Stimulated activated CD4-positive, alpha-beta T cell treated with anti-CD3 and anti-CD28 coated beads, Interleukin-1b, Interleukin-23, amount 100 ng/mL, for 1 hour (primary cell): ENCODE measurements at places on chromosomes 12 and 14.
A peak's percentile ranks its signal among the peaks of the same experiment; 100 is the strongest.

DNA sequence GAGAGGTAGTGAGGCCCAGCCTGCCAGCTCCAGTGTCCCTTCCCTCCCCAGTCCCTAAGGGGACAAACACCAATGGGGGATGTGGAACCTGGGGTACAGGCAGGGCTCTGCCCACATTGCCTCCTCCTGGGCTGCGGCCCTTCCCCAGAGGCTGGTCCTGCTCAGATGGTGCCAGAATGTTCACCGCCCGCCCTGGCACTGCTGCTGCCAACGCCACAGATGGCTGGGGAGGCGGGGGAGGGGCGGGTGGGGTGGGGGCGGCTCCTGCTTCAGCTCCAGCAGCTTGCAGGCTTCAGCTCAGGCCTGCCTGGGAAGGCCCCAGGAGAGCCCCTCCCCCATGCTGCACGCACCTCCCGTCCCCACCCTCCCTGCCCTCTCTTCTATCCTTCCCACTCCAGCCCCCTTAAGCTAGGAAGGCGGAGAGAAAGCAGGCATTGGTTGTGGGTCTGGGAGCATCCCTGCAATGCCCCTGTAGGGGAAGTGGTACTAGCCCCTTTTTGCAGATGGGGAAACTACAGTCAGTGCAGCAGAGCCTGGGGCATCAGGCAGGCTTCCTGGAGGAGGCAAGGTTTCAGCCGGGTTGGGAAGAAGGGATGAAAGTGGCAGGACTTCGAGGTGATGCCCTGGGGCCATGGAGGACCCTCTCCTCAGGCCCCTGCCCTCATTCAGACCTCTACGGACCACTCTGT, 2.0 kb upstream of the BEGAIN start:
- DNase-seq: no peak

DNA sequence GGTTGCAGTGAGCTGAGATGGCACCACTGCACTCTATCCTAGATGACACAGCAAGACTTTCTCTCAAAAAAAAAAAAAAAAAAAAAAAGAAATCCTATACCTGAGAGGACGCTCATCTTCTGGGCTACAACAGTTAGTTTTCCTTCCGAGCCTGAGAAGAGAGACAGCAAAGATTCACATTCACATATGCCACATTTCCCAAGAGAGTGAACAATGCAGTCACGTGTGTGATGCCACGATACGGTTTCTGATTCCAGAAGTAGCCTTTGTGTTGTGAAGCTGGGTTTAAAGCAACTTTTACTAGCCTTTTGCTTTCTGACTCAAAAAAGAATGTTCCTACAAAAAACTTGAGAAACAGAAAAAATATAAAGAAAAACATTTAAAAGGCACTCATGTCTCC, 19.5 kb downstream of the GCN1 start:
- no peak for DNase-seq

- DNase-seq: no peak
These were observed 40.1 kb downstream of the WASHC3 start for GRCh38 chr12:102021540-102022246.

- DNase-seq: no peak
These were observed 14.1 kb downstream of the CMAS start for GRCh38 chr12:22059976-22060647.

GRCh38 chr14:54894995-54895394, 7.6 kb downstream of the GCH1 start:
- no peak for DNase-seq

DNA sequence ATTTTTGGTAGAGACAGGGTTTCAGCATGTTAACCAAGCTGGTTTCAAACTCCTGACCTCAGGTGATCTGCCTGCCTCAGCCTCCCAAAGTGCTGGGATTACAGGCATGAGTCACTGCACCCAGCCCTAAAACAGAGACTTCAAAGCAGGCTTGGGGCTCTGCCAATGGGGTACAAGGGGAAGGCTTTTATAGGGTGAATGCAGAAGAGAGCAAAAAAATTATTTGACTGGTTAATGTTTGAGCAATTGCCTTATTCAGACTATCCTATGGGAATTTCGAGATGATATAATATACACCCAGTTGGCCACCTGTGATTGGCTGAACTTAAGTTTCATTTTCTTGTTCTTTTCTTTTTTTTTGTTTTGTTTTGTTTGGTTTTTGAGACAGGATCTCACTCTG, 31.5 kb upstream of the ACTN1 start:
- DNase-seq: no peak

DNA sequence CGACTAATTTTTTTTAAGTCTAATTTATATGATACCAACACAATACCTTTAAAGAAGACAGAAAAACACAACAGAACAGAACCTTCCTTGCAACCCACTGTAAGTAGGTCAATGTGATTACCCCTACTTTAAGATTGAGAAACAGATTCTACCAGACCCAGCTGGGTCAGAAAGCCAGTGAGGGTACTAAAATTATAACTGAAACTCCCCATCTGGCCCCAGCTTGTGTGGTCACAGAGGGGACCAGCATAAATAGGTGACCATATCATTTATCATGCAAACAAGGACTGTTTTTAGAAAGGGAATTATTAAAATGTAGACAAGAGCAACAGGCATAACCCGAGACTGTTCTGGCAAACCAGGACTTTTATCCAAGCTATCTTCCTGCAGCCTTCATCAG, 30.1 kb upstream of the FRMD6 start:
- no peak for DNase-seq

GRCh38 chr14:65237023-65237814, 134.9 kb upstream of the MAX start:
- DNase-seq: no peak

GRCh38 chr14:30443368-30444007, 115.5 kb upstream of the G2E3 start:
- no peak for DNase-seq

DNA sequence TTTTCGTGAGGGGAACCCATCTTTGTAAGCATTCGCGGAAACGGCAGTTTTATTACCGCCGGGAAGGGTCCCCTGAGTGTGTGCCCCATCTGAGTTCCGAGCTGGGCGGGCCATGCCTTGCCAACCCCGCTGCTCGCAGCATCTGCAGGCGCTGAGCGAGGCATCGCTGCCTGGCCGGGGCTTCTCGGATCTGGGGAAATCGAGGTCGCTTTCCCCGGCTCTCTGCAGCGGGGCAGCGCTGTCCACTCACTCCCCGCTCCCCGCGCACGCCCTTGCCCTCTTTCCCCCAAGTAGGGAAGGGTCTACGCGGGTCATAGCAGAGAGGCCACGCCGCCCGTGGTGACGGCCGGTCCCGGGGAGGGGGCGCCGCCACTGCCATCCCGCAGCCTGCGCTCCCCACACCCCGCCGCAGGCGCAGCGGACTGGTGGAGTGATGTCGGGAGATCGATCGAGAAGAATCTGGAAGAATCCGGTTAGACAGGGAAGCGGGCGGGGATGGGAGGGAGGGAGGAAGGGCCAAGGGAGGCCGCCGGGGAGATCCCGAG, 507 bp upstream of the FKBP4 start:
- DNase-seq: no peak

- no peak for DNase-seq
These were observed 9.2 kb upstream of the MAP1LC3B2 start for GRCh38 chr12:116549993-116550392.

DNA sequence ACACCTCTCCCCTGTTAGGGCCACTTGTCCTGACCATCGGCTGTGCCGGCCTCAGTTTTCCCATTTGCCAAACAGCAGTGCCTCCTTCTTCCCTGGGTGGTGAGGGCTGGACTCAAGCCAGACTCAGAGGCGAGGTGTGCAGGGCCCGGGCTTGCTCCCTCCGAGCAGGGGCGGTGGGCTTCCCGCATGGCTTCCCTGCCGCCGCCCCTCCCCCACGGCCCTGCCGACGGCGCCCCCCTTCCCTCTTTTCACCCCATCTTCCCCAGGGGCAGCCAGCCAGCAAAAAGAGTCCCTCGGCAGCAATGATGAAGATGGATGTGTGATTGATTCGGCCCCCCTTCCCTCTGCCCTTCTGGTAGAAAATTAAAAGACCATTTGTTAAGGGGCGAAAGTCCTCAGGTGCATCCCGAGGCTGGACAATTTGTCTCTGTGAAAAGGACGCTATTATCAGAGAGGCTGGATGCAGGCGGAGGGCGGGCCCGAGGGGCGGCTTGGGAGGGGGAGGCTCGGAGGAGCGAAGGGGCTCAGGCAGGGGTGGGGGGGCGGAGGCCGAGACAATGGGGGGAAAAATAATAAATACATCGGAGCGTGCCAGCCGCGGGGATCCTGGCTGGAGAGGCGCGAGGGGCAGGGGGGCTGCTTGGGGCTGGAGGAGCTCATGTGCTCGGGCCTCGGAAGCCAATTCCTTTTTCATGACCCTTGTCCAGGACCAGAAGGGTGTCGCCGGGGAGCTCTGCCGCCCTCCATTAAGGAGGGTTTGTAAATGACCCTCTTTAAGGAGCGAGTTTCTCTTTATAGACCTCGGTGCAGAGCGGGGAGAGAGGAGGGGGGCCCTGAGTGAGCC, 48.0 kb upstream of the LHX5 start:
- DNase-seq: no peak

- peak; percentile 29 for DNase-seq
These were observed 8.1 kb upstream of the RABGGTA start for GRCh38 chr14:24279301-24280186.

DNA sequence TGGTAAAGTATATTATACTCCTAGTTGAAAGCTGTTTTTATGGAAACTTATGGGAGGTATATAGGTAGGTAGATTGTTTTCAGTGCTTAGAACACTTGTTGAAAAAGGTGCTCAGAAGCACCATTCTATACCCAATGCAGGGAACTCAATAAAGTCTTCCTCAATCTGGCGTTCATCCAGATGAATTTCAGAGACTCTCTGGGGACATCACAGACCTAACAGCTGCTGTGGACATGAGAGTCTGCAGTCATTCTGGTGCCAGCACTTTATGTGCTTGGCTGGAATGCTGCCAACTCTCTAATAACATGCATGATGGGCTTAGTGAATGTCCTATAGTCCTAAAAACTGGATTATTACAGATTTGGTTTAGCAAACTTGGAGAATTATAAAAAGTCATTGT, 115.9 kb downstream of the NTN4 start:
- DNase-seq: no peak

DNA sequence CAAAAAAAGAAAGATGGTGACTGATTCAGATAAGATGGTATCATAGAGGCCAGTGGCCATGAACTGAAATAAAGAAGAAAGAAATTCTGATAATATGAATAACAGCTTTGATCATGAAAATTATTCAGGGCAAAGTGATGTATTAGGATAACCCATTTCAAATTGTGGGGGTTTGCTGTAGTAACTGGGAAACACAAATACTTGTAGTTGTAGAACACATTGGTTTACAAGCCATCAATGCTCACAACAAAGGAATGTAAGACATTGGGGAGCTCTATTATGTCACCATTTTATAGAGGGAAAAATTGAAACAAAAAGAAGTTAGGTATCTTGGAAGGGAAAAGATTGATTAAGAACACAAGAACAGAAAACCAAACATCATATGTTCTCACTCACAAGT, 140.4 kb upstream of the FRMD6 start:
- no peak for DNase-seq

GRCh38 chr12:126535971-126536370, 1470.7 kb downstream of the AACS start:
- no peak for DNase-seq

GRCh38 chr12:124508381-124509079, 58.9 kb downstream of the NCOR2 start:
- DNase-seq: no peak

GRCh38 chr14:103718572-103718971, 3.0 kb downstream of the ZFYVE21 start:
- DNase-seq: no peak

DNA sequence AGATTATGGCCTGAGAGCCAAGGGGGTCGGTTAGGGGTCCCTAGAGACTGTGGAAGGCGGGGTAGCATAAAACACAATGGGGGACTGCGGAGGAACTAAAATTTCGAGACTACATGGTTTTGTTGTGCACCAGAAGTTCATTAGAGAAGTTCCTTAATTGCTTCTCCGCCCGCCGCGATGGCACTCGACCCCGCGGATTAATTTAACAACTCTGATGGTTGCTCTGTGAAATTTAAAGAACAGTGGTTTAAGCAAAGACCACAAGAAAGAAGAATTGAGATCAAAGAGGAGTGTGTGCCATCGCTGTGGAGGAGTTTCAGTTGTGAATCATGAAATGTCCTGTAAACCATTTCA, 1.4 kb upstream of the CCDC88C start:
- no peak for DNase-seq

- no peak for DNase-seq
These were observed 46.7 kb upstream of the CORO1C start for GRCh38 chr12:108778053-108778452.

GRCh38 chr12:52280319-52280795, 5.9 kb downstream of the KRT86 start:
- DNase-seq: no peak

- DNase-seq: no peak
These were observed 3.1 kb downstream of the EMP1 start for GRCh38 chr12:13199592-13199991.

DNA sequence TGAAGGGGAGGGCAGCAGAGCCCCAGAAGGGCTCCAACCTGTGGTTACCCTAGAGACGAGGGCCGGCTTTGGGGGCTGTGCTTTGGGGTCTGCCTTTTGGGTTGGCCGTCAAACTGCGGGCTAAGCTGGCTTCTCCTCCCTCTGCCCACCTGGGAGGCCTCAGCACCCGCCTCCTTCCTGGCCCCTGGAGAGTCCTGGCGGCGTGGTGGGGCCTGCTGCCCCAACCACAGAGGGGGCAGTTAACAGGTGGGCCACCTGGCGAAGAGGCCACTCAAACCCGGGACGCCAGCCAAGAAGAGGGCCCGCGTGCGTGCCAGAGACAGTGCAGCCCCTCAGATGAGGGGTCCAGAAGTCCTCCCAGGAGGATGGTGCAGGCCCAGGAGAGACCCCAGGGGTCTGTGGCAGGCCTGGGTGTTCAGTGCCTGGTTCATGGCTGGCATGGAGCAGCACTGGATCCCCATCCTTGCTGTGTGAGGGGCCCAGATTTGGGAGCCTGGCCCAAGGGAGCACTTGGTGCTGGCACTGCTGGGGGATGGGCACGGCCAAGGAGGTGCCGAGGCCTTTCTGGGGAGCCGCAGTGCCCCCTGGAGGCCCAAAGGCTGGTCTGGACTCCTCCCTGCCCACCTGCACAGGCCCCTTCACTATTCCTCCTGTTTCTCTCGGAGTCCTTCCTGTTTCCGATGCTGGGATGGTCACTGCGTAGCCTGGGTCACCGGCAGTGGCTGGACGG, 48.8 kb downstream of the LRCOL1 start:
- no peak for DNase-seq

- no peak for DNase-seq
These were observed 52.2 kb downstream of the LRP6 start for GRCh38 chr12:12214635-12215131.

DNA sequence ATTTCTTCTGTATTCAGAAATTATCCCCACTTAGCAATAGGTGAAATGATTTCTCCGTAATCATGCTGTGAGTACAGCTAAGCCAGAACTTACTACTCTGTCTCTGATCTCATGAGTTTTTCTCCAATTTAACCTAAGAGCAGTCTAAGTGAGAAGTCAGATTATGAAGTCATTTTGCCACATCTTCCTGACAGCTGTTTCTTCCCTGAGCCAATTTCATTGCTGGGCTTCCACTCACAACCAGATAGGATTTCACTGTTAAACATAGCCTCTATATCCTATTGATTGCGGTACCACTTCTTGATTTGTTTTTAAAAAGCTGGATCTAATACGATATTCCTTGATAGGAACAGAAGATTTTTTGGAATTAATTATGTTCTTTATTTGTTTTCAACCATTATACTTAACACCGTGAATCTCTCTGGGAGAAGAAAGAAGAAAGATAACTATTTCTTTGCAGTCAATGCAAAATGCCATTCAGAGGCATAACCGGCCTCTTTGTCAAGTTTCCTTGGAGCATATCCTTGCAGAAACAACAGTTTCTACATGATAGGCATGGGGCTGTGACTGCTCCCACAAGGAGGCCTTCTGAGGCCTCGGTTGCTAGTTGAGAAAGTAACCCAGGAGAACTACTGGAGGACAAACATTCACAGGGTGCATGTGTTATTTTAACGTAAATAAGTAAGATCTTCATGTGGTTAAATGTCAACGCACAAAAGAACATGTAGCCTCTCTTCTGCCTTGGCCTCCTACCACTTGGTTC, 212.2 kb downstream of the NPAS3 start:
- no peak for DNase-seq
